ENCODE measurements at places on chromosomes 7 and 10.

- no peak for DNase-seq
Observed at GRCh38 chr7:33904681-33905388, 504 bp upstream of the BMPER start.

DNA sequence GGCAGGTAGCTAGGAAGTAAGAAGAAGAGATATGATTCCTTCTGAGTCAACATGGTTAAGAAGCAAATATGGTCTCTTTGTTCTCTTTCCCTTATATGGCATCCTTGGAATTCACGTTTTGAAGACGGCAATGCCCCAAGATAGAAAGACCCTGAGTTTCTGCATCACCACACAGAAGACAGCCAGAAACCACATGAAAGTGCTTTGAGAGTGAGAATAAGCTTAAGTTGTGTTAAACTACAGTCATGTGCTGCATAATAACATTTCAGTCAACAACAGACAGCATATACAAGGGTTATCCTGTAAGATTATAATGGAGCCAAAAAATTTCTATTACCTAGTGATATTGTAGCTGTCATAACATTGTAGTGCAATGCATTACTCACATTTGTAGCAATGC, 89.9 kb upstream of the STEAP1 start:
- DNase-seq: no peak

GRCh38 chr7:3451701-3452100, 150.6 kb downstream of the SDK1 start:
- no peak for DNase-seq

GRCh38 chr10:131727560-131727959, 173.2 kb upstream of the PPP2R2D start:
- no peak for DNase-seq

Data from erythroblast (primary cell).